ENCODE measurements at places on chromosomes 6 and 20.

- no peak for ATAC-seq
Observed at GRCh38 chr6:138538390-138539031, 39.2 kb upstream of the NHSL1 start.

- ATAC-seq = no peak
Observed at GRCh38 chr6:100173211-100173610, 179.2 kb upstream of the MCHR2 start.

DNA sequence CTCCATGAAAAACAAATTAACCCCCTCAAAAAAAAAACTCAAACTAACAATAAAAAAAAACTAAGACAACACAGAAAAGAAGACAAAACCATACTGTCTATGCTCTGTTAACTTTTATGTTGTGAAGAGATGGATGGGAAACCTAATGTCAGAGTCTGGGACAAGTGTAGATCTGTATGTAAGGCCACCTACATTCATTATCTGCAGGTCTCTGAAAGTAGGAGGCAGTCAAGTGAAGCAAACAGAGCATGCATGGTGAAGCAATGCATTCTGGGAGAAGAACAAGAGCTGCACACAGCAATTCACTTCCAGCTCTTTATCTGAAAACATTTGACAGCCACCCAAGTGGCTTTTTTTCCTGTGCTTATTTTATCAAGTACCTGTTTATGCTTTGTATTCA is 452.0 kb downstream of the EPHA7 start:
- no peak for ATAC-seq

DNA sequence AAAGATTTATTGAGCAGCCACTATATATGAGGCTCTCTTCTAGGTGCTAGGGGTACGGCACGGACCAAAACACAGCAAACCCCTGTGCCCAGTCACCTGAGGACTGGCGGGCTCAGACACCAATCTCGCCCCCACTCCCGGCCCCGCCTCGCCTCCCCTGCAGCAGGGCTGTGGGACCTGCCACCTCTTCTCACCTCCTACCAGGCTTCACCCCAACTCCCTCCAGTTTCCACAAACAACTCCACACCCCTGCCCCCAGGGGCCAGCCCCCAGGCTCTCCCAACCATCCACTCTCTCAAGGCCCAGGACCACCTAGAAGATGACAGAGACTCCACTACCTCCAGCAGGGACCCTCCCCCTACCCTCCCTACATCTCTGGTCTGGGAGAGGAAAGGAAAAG is 6.5 kb downstream of the TFEB start:
- ATAC-seq = no peak

- ATAC-seq = no peak
Observed at GRCh38 chr20:8971669-8972316, 97.1 kb upstream of the PLCB4 start.

- no peak for ATAC-seq
Observed at GRCh38 chr6:23977706-23978105, 148.3 kb upstream of the NRSN1 start.

DNA sequence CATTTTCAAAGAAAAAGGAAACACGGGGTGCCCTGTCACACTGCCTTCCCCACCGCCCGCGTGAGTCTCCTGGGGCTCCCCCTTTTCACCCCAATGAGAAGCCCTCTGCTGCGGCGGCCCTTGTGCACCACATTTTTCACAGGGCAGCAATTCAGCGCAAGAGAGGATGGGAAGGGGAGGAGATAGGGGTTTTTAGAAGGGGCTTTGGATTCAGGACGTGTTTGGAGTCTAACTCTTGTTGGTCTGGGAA is 726 bp upstream of the ARFGEF3 start:
- ATAC-seq = peak; percentile 20

- ATAC-seq = no peak
Observed at GRCh38 chr6:6795393-6795792, 206.9 kb downstream of the LY86 start.

GRCh38 chr6:5732496-5732895 is 274.2 kb downstream of the NRN1 start:
- no peak for ATAC-seq

- no peak for ATAC-seq
Observed at GRCh38 chr6:43334466-43335095, 26.0 kb upstream of the CRIP3 start.

DNA sequence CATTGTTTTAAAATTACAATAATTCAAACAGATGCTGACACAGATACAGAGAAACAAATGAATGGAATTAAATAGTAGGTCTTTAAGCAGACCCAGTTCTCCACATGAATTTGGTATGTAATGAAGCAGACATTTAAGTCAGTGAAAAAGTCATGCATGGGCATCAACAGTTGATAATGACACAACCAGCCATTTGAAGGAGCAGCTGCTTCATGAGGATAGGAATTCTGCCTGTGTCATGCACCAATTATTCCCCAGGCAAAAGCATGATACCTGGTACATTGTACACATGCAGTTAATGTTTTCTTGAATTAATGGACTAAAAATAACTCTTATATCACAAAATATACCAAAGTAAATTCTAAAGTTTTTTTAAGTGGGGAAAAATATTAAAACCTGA is 11.2 kb upstream of the HEY2 start:
- ATAC-seq = no peak

DNA sequence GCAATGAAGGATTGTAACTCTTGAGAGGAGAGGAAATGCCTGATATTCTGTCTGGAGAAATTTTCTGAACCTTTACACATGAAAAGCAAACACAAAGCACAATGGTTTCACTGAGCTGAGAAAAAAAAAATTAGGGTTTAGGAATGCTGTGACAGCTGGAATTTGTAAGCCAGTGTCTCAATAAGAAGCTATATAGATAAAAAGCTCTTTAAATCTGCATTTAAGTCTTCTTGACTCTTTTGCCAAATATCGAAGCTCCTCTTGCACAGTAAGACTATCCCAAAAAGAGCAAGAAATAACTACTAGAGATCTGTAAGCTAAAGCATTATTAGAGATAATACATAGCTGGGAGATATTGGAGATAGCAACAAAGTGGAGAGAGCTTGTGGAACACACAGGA is 1334.0 kb upstream of the CITED2 start:
- no peak for ATAC-seq

DNA sequence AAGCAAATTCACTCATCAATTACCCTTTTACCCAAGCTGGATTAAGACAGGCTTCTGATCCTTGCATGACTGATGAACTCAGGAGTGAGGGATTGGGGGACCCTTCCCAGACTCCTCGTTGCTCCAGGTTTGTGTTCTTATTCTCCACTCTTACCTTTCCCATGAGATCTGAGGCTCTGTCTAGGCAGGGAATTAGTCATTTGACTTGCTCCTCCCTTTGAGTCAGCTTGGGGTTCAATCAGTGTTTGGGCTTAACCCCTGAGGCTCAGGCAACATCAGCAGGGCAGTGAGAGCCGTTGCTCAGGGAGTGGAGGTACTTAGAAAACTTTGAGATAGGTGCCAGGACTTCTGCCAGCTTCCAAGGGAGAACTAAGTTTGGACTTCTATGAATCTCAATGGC is 20.7 kb upstream of the TOX2 start:
- no peak for ATAC-seq

DNA sequence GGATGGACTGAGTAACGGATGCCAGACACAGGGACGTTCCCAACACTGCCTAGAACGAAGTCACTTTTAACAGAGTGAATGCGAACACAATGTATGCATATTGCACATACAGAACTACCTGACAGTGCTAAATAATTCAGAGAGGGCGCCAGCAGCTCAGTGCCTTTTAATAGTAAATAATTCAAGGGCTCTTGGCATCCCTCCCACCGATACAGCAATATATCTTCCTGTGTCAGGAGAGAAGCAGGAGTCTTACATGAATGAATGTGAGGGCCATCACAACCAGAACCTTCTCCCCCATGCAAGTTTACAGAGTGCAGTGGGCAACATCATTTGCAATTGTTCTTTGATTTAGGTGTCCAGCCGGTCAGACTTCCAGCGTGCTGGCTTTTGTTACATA is 88.4 kb upstream of the KCNG1 start:
- no peak for ATAC-seq

- peak; percentile 60 for ATAC-seq
Observed at GRCh38 chr6:139154881-139155547, 20.1 kb downstream of the HECA start.

DNA sequence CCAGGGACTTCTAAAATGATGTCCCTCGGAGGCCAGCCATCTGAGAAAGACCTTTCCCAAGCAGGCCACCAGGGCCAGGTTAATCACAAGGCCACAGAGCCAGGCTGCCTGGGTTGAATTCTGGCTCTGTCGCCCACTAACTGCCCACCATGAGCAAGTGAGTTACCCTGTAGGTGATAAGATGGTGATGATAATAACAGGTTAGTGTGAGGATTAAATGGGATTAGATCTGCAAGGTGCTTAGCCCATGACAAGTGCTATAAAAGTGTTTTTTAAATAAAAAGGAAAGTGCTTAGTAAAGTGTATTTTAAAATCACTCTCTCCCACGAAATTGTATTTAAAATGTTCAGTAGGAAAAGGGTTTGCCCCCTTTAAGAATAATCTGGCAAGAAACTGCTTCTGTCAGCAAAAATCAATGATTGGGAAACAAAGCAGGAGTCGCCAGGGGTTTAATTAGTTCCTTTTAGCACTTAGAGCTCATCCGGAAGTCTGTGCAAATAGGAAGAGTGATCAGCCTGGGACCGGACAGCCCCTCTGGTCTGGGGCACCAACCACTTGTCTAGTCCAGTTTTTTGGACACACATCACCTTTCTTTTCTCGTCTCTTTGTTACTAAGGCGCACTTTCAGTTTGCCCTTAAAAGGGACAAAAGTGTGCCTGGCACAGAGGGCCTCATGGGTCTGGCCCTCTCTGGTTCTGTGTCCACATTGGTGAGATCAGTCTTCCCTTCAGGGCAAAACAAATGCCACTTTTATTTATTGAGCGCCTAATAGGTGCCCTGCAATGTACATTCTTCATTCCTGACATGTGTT is 150.4 kb downstream of the GRM4 start:
- ATAC-seq = no peak

- no peak for ATAC-seq
Observed at GRCh38 chr6:112665815-112666214, 318.7 kb downstream of the RFPL4B start.

DNA sequence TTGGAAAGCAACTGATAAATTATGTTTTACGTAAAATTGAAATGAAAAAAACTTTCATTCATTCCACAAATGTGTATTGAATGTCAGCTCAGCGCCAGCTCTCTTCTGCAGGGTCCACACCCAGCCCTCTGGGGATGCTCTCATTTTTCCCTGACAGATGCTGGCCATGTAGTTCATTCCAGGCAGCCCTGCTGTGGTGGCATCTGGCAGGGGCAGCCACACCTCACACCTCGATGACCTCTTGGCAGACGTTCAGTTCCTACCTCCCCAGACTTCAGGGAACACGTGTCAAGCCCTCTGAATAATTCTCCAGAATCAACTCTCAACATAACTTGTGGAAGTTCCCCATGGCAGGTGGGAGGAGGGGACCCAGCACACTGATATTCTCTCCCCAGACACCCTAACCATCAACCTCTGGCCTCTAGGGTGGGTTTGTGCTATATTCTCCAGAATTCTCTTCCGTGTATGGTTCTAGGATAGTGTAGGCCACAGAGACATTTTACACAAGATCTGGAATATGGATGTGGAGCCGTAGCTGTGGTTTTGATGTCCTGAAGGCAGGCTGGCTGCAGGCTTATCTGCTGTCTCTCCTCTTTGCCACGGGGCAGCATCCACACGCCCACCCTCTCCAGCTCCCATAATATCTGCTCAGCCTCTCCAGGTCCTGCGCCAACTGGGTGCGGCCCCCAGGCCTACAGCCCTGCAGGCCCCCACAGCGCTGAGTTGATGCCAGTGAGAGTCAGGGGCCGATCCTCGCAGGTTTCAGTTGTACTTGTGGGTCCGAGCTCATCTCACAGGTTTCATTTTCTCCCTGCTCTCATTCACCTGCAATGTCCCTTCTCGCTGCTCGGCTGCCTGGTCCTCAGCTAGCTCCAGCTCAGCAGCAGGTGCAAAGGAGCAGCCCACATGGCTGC is 175.8 kb upstream of the ARID1B start:
- no peak for ATAC-seq

DNA sequence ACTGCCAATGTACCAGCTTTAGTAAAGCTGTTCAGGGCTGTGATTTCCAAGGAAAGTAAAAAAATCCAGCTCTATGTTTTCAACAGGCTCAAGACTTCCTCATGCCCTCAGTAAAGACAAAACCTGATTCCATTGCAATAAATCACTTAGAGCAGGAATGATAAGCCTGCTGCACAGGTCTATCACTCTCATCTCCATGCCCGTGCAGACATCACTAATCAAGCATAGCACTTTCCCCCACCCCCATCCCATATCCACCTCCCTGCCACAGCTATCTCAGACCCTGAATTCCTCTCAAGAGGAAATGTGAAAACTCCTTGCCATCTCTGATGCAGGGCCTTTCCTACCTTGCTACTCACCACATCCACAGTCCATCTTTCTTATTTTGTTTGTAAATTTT is 554.9 kb downstream of the MAFB start:
- no peak for ATAC-seq

DNA sequence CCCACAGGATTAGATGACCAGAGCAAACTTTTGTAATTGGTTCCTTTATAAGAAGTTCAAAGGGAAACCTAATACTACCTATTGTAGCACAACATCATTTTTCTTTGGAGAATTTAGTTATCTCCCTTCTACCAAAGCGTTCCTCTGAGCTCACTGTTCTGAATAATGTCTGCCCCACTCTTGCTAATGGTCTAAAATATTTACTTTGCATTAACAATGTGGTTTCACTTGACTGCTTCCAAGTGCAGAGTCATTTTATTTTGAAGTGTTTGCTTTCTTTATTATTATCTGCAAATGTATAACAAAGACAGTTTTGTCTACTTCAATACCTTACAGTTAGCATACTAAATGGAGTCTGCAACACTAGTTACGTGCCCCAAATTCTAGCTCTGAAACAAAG is 15.0 kb downstream of the TRAPPC3L start:
- no peak for ATAC-seq

GRCh38 chr20:19095762-19096161 is 116.7 kb upstream of the SLC24A3 start:
- no peak for ATAC-seq

DNA sequence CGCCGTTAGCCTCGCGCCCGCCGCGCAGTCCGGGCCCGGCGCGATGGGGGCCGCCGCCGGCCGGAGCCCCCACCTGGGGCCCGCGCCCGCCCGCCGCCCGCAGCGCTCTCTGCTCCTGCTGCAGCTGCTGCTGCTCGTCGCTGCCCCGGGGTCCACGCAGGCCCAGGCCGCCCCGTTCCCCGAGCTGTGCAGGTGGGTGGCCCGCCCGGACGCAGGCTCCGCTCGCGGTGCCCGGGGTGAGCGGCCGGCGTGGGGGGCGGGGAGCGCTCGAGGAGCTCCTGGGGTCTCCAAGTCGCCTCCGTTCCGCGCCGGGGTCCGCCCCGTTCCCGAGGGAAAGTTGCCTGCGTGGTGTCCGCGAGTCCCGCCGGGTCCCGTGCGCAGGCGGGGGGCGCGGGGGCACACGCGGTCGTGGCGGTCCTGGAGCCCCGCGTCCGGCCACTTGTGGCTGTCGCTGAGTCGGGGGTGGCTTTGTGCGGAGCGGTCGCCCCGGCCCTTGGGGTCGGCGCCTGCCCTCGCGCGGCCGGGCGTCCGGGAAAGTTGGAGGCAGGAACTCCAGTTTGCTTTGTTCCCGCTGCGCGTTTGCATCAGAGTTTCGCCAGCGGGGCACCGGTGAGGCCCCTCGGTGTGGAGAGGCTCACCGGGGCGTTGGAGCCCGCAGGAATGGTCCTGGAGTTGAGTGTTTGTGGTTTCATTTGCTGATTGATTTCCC is 476 bp downstream of the IGF2R start:
- ATAC-seq = peak; percentile 44

- no peak for ATAC-seq
Observed at GRCh38 chr20:37728635-37728983, 34.8 kb downstream of the CTNNBL1 start.
